Cortex of kidney (tissue), 1 donor: ENCODE measurements at places on chromosomes 1 and 21.

- DNase-seq: no peak
Measured at GRCh38 chr1:48617252-48617651, 145.2 kb upstream of the SPATA6 start.

DNA sequence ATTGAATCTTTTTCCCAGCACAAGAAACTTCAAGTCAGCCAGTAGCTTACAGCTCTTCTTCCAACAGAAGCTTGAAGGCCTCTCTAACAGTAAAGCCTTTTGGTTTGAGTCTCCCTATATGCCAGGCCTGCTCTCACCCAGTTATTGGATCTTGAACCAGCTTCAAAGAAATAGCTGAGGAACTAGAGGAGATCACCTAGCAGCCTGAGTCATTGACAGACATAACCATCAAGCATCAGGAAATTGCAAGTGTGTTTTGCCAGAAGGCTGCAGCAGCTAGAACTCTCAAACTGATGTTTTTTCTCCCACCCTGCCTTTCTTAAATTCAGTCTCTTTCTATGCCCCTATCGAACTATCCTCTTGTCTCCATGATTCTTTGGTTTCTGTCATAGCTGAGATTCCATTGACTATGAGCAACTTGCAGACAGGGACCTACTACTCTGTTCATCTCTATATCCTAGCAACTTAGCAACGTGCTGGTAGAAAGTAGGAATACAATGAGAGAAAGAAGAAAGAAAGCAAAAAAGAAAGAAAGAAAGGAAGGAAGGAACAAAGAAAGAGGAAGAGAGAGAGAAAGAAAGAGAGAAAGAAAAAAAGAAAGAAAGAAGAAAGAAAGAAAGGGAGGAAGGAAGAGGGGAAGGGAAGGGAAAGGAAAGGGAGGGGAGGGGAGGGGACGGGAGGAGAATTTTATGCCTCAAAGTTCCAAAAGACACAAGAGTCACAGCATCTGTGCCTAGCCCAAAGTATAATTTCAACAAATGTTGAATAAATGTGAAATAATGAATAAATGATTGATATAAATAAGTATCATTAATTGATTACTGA lies 60.0 kb upstream of the FGGY start:
- DNase-seq: no peak

DNA sequence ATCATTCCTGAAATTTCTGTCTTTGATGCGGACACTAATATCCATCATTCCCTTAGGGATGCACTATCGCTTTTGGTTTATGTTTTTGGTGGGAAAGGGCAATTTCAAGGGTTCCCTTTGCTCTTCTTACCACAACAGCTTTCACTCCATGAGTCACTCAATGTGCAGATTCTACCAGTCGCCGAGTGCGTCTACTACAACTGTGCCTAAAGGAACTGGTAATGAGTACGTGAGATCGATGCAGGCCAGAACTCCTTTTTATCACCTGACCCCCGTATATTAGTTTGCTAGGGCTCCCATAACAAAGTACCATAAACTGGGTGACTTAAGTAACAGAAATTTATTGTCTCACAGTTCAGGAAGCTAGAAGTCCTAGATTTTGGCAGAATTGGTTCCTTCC lies 27.5 kb upstream of the TMEM54 start:
- DNase-seq: no peak

GRCh38 chr21:45466330-45467220 lies 61.6 kb downstream of the COL18A1 start:
- no peak for DNase-seq

DNA sequence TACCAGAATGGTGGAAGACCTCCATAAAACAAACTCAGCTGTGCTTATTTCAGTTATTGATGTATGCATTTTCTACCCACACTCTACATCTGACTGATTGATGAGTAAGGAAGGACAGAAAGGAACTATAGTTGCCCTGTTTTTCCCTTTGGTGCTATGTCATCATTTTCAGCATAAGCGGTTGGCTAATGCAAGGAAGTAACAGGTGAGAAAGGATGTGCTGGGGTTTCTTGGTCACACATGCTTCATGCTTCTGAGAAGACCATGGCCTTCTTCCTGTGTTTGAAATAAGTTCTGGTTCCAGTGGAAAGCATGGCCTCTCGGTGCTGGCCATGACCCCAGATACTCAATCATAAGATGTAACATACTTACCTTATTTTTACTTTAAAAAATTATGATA lies 541.2 kb downstream of the PTPRU start:
- no peak for DNase-seq

GRCh38 chr1:12056331-12056841 lies 6.7 kb upstream of the TNFRSF8 start:
- no peak for DNase-seq

DNA sequence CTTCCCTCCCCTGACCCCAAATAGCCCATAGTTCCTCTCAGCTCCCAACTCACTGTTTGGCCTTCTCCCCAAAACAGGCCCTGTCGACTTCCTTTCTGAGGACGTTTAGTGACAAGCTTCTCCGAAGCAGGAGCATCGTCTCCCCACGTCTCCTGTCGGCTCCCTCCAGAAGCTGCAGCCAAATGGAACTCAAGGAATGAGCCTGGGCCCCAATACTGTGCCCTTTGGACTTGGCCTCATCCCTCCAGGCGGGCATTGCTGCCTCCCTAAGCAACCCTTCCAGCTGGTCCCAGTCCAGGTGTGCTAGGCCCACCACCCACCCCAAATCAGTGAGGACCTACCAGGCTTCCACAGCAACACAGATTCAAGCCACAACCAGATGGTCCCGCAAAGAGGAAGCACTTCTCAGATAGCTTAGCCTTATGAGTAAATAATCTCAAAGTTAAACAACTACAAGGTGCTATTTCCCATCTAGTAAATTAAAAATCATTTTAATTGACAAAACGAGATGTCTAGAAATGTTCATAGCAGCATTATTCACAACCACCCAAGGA lies 33.0 kb downstream of the ACOT7 start:
- DNase-seq: no peak

DNA sequence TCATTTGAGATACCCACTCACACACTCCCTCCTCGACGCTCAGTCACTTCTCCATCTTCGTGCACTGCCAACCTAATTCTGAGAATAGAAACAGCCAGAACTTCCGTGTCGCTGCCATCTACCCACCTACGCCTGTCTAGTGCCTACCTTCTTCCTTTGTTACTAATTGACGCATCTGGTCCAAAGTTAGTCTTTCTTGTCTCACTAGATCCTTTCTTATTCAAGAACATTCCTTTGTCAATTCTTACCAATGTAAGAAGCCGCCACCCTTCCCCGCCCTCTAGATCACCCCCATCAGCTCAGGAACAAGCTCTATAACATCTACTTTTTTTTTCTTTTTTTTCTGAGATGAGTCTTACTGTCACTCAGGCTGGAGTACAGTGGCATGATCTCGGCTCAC lies 3.7 kb downstream of the PADI6 start:
- no peak for DNase-seq

- DNase-seq: no peak
Measured at GRCh38 chr1:248783367-248783766, 27.8 kb upstream of the LYPD8 start.

- no peak for DNase-seq
Measured at GRCh38 chr1:94672001-94672400, 130.4 kb upstream of the F3 start.

DNA sequence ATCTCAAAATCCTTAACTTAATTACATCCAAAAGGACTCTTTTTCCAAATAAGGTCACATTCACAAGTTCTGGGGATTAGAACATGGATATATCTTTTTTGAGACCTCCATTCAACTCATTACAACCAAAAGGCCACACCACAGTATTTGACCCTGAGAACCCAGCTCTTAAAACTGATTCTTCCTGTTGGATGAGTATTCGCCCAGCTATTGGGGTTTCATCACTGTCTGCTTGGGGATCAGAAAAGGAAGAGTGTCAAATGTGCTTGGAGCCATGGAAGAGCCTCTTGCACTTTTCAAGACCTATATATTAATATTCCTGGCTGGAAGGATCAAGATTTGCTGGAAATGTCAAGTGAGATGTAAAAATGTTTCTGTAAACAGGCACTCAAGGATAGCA lies 5.4 kb upstream of the TINAGL1 start:
- no peak for DNase-seq

DNA sequence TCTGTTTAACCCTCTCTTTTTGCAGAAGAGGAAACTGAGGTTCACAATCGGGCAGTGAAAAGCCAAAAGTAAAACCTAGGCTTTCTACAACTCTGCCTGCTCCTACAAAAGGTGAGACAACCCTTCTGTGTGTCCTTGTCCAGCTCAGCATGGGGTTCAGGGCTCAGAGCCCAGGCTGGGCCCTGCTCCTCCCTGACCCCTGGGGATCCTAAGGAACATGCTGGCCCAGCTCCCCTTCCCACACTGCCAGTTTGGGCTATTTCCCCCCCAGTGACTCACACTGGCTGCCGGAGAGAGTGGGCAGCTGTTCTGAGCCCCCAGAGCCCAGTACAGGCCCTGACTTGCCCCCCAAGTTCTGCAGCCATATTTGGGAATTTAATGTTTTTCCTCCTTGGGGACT lies 8.9 kb downstream of the FAM229A start:
- no peak for DNase-seq

GRCh38 chr1:93614986-93615581 lies 66.6 kb downstream of the BCAR3 start:
- DNase-seq: no peak

DNA sequence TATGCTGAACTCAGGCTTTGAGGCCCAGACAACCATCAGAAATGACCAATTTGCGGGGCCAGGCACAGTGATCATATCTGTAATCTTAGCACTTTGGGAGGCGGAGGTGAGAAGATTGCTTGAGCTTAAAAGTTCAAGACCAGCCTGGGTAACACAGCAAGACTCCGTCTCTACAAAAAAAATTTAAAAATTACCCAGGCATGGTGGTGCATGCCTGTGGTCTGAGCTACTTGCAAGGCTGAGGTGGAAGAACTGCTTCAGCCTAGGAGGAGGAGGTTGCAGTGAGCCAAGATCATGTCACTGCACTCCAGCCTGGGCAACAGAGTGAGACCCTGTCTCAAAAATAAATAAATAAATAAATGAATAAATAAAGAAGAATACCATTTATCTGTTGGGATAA lies 156.5 kb downstream of the EIF4G3 start:
- no peak for DNase-seq

GRCh38 chr1:77412820-77413530 lies 131.2 kb downstream of the AK5 start:
- no peak for DNase-seq

DNA sequence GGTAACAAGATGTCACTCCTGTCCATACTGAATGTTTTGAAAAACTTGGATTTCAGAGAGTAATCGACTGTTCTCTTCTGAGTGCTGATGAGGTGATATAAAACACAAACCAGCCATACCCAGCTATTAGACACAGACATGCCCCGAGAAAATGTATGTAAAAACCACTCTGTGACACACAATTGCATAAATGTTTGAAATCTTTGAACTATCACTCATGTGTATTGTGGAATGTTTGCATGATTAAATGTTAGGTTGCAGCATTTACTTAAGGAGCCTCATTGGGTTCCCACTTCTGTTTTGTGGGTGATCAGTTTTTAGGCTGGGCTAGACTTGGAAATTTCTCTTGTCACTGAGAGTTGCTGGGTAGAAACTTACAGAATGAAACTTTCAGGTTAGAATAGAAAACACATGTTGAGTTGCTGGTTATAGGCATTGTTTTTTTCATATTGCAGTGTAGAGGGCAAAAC lies 270.4 kb upstream of the B3GALT2 start:
- no peak for DNase-seq

- DNase-seq: no peak
Measured at GRCh38 chr1:1024771-1025699, 5.1 kb downstream of the AGRN start.

- DNase-seq: no peak
Measured at GRCh38 chr1:172308142-172308541, 112.3 kb upstream of the C1orf105 start.

DNA sequence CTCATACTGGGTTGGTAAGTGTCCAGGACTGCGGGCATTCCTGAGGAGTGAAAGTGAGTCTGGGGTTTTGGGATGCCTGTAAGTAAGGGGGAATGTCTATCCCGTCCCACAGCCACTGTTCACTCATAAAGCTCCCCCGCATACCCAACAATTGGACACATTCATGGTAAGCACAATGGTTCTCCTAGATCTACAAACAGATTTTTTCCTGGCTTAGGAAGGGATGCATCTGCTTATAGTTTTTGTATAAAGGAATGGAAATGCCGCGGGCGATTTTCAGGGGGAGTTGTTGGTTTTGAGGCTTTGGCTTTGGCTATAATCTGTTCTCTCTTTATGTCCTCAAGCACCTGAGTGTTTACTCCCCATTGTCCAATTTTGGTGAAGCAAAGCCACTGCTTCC lies 7.1 kb downstream of the ERVH48-1 start:
- DNase-seq: no peak
